Neural crest cell (in vitro differentiated cells): ENCODE measurements at places on chromosomes 3 and 15. TPM values are rescaled to one million over a fixed set of nuclear protein-coding genes. Genes with fewer than 3 reads are reported as not detected.

DNA sequence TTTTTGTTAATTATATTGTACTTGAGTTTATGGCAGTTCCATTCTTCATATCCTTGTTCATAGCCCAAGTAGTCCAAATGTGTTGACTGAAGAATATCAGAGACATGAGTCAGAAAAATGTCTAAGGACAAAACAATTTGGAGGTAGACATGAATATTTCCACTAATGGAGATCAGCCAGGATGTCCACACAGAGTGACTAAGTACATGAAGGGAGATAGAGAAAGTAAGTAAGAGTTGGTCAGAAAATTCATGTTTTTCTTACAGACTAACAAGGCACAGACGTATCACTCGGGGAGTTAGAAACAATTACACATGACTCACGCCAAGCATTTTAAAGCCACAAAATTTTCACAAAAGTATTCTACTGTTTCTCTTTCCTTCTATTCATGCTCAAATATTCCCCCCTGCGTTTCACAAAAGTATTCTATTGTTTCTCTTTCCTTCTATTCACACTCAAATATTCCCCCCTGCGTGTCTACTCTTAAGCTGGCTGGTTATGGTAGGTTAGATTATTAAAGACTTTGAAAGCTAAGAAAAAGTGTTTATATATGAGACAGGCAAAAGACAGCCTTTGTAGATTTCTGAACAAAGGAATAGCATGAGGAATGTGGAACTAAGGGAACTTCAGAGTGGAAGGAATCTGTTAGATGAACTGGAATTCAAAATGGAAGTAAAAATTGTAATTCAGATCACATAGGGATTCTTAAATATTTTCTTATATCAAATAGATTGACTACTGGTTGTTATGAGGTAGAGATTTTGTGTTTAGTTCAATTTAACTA lies 648.7 kb upstream of the CCDC54 start:
- peaks cover 18% of the 10 kb centered on the region for H3K4me1 ChIP-seq
- no peaks in the 10 kb centered on the region for H3K36me3 ChIP-seq
- no peak for DNase-seq
- no peaks in the 10 kb centered on the region for H3K27me3 ChIP-seq

The GOLIM4 gene
- total RNA-seq = 29.3 and 30.8 TPM in 2 replicates

- H3K27me3 ChIP-seq = peaks cover 51% of the 10 kb centered on the region
- H3K36me3 ChIP-seq = peaks cover 8% of the 10 kb centered on the region
- peak overlapping the region; percentile 75 for H3K4me3 ChIP-seq
- peaks cover 4% of the 10 kb centered on the region for H3K4me1 ChIP-seq
- DNase-seq = no peak
Measured at GRCh38 chr3:52247409-52248164, 2.0 kb downstream of the PPM1M start.

GRCh38 chr3:88084097-88084501 lies 25.0 kb downstream of the ZNF654 start:
- no peak for DNase-seq
- no peak overlapping the region for H3K27ac ChIP-seq
- no peaks in the 10 kb centered on the region for H3K4me1 ChIP-seq

GRCh38 chr3:99760031-99760430 lies 57.6 kb upstream of the CMSS1 start:
- no peak overlapping the region for H3K4me3 ChIP-seq
- DNase-seq = no peak
- H3K27ac ChIP-seq = no peak overlapping the region
- no peaks in the 10 kb centered on the region for H3K4me1 ChIP-seq

- peak within 1 kb of the TSS; percentile 69 for H3K4me3 ChIP-seq
- H3K4me1 ChIP-seq = peaks cover 5% of the 10 kb centered on the region
- DNase-seq = peak; percentile 6
- H3K27ac ChIP-seq = no peak within 1 kb of the TSS
- H3K27me3 ChIP-seq = peaks cover 82% of the 10 kb centered on the region
- H3K36me3 ChIP-seq = peaks cover 3% of the 10 kb centered on the region
Measured at GRCh38 chr3:130516645-130517512, at the start of gene COL6A6. COL6A6 (plus strand) TSS chr3:130517177; CDS start chr3:130560365, 43,188 bp downstream.

DNA sequence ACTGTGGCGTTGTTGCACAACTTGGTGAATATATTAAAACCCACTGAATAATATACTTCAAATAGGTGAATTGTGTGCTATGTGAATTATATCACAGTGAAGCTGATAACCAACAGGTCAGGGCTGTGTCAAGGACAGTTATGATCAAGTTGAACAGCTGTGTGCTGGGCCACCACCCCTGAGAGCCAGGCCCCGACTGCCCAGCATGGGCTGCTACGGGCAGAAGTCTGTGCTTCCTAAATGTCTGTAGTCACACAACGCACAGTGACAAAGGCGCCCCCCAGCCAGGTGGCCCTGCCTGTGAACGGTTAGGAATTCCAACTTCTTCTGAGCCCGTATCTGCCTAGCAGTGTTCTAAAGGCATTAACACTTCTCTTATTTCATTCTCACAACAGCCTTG lies 32.8 kb downstream of the TKT start:
- DNase-seq = no peak
- H3K27ac ChIP-seq = peak overlapping the region; percentile 96
- H3K4me1 ChIP-seq = peaks cover 27% of the 10 kb centered on the region
- peaks cover 14% of the 10 kb centered on the region for H3K36me3 ChIP-seq
- peaks cover 5% of the 10 kb centered on the region for H3K27me3 ChIP-seq

GRCh38 chr3:88812576-88812975 lies 294.8 kb upstream of the EPHA3 start:
- H3K4me1 ChIP-seq = no peaks in the 10 kb centered on the region
- no peaks in the 10 kb centered on the region for H3K27me3 ChIP-seq
- no peak overlapping the region for H3K27ac ChIP-seq
- no peak for DNase-seq

DNA sequence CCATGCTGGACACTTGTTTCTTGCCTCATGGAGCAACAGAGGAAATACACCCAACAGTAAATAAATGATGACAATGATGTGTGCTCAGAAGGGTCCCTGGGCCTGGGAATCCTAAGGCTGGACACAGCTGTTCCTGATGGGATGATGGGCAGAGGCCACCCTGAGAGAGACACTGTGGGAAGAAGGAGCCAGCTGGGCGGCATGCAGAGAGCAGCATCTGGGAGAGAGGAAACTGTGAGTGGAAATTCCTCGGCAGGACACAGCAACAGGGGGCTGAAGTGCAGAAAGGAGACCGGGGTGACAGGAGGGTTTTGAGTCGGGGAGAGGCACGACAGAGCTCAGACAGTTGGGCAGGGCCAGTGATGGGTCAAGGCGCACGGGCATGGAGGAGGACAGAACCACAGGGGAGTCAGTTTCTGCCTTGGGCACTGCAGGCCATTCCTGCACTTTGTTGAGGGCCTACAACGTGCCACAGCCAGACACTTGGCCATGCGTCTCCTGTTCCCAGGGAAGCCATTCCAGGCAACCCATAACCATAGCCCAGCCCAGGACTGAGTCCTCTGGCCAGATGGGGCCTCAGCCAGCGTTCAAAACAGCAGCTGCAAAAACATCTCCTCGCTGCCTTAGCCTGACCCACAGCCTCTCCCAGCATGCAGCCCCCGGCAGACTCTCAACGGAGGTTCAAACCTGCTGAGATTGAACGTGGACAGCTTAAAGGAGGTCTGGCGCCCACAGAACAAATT lies 36.7 kb upstream of the SLC6A1 start:
- peak overlapping the region; percentile 82 for H3K27ac ChIP-seq
- no peaks in the 10 kb centered on the region for H3K36me3 ChIP-seq
- H3K4me1 ChIP-seq = peaks cover 2% of the 10 kb centered on the region
- no peak overlapping the region for H3K4me3 ChIP-seq

GRCh38 chr3:139642996-139643395 lies 34.8 kb downstream of the NMNAT3 start:
- no peak overlapping the region for H3K4me3 ChIP-seq
- DNase-seq = no peak
- H3K27ac ChIP-seq = no peak overlapping the region
- no peaks in the 10 kb centered on the region for H3K36me3 ChIP-seq

- H3K4me1 ChIP-seq = peaks cover 24% of the 10 kb centered on the region
- H3K27me3 ChIP-seq = no peaks in the 10 kb centered on the region
- H3K36me3 ChIP-seq = peaks cover 8% of the 10 kb centered on the region
Measured at GRCh38 chr3:59817511-59817910, 767.7 kb upstream of the CFAP20DC start.

DNA sequence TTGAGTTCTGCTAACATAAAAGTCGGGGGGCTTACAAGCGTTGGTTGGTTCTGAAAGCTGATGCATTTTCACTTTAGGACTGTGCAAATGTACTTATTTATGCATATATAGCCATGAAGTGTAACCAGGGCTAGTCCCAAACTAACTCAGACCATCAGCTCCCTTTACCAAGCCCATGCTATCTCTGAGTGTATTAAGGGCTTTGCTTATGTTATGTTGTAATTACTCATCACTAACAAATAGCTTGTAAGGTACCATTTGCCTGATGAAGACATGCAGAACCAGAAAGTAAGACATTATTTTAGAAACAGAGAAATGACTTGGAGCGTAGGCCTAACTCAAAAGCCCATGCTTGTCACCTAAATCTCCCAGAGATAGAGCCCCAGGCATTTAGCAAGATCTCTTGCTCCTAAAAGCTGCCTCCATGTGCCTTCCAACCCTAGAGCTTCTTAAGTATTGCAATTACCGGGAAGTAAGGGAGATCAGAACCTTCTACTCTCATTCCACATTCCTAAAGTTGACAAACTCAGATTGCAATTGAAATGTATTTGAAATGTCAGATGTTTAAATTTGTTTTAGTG lies 362.9 kb upstream of the RBMS3 start:
- no peaks in the 10 kb centered on the region for H3K36me3 ChIP-seq
- H3K4me1 ChIP-seq = peaks cover 29% of the 10 kb centered on the region
- H3K27me3 ChIP-seq = peaks cover 18% of the 10 kb centered on the region
- H3K27ac ChIP-seq = no peak overlapping the region

- peaks cover 5% of the 10 kb centered on the region for H3K36me3 ChIP-seq
- no peak overlapping the region for H3K4me3 ChIP-seq
- H3K27me3 ChIP-seq = no peaks in the 10 kb centered on the region
- DNase-seq = no peak
- peaks cover 5% of the 10 kb centered on the region for H3K4me1 ChIP-seq
Measured at GRCh38 chr3:190607021-190607420, 93.1 kb downstream of the IL1RAP start.

The SPINT1 gene
- 1.0 and 1.3 TPM in 2 replicates for total RNA-seq

DNA sequence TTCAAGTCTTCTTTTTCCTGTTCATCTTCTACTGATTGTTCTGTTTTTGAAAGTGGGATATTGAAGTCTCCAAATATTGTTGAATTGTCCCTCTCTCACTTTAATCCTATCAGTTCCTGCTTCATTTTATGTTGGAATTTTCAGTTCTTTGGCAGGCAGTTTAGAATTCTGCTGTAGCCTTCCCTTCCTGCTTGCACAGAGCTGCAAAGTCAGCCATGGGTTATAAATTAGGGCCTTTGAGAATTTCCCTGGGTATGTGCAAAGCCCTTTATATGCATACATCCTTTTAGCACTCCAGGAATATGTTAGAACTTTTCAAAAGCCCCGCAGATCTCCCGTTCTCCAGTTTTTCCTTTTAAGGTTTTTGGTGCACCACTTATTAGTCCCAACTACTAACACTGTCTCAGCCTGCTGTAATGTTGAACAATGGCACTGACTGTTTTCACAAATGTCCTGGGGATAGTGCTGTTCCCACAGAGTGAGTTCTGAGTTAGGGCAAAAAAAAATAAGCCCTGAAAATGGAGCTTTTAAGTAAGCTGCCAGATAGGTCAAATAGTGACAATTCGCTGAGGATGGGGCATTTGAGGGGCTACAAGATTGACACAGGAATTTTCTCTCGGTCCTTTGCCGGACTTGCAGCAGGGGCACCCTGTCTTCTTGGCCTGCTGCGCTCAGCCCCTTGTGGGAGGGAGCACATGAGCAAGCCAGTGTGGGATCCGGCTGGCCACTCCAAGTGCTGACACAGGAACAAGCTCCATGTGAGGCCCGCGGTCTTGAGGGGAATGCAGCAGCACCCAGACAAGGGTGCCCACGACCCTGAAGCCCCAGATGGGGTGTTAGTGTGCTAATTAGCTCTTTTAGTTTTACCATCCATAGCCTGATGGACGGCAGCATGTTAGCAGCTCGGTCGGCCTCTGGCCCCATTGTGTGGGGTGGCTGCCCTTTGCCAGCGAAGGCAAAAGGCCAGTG lies 96.0 kb downstream of the VPS8 start:
- peaks cover 37% of the 10 kb centered on the region for H3K36me3 ChIP-seq
- peaks cover 50% of the 10 kb centered on the region for H3K4me1 ChIP-seq
- peak; percentile 26 for DNase-seq
- H3K27me3 ChIP-seq = no peaks in the 10 kb centered on the region

- H3K27me3 ChIP-seq = peaks cover 82% of the 10 kb centered on the region
- peaks cover 12% of the 10 kb centered on the region for H3K4me1 ChIP-seq
- no peak for DNase-seq
- no peaks in the 10 kb centered on the region for H3K36me3 ChIP-seq
Measured at GRCh38 chr15:89469426-89470096, 26.8 kb downstream of the RHCG start.

The CLDN1 gene
- 0.14 and 0.39 TPM in 2 replicates for total RNA-seq

The CATSPER2 gene
- total RNA-seq = 2.7 and 2.8 TPM in 2 replicates

The SH2D7 gene
- not detected in 2 replicates for total RNA-seq

DNA sequence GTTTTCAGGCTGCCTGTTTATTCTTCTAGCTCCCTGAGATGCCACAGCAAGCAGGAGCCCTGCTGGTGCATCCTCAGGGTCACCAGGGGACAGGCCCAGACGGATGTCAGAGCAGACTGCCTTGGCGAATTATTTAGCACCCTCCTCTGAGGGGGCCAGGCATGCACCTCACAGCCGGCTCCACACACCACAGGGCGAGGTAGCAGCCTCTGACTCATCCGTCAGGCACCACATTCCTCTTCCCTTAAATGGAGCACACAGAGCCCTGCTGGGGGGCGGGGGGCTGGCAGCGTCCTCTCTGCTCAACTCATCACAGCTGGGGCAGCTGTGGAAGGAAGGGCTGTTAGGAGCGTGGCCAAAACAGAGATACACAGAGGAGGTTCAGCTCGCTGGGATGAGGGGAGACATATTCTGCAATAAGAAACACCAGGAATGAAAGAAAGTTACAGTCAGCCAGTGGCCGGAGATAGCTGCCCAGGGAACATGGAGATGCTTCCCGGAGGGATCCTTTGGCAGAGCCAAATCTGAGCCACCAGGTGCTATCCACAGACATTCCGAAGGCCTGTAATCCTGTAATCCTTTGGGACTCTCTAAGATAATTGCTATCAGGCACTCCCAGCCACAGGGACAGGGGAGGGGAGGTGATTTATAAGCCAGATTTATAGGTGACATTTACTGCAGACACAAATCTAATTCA lies 13.9 kb upstream of the PRICKLE2 start:
- peak overlapping the region; percentile 90 for H3K27ac ChIP-seq
- no peak for DNase-seq
- peaks cover 20% of the 10 kb centered on the region for H3K36me3 ChIP-seq
- H3K27me3 ChIP-seq = no peaks in the 10 kb centered on the region
- no peak overlapping the region for H3K4me3 ChIP-seq

The LEO1 gene
- total RNA-seq = 32.7 and 34.1 TPM in 2 replicates

The SLC22A13 gene
- 0.19 and 0.41 TPM in 2 replicates for total RNA-seq
